Mammary epithelial cell (primary cell): ENCODE measurements at places on chromosomes 4 and X. TPM values are rescaled to one million over a fixed set of nuclear protein-coding genes. Genes with fewer than 3 reads are reported as not detected.

Gene ELOVL6
- total RNA-seq, result 24.9 and 49.0 TPM in 2 replicates

Gene PDE5A
- total RNA-seq, result 4.3 and 5.3 TPM in 2 replicates

- no peak for DNase-seq
Measured at GRCh38 chrX:9257718-9258420, 207.0 kb upstream of the TBL1X start.

- DNase-seq, result no peak
Measured at GRCh38 chr4:150681063-150681462, 99.1 kb downstream of the MAB21L2 start.

DNA sequence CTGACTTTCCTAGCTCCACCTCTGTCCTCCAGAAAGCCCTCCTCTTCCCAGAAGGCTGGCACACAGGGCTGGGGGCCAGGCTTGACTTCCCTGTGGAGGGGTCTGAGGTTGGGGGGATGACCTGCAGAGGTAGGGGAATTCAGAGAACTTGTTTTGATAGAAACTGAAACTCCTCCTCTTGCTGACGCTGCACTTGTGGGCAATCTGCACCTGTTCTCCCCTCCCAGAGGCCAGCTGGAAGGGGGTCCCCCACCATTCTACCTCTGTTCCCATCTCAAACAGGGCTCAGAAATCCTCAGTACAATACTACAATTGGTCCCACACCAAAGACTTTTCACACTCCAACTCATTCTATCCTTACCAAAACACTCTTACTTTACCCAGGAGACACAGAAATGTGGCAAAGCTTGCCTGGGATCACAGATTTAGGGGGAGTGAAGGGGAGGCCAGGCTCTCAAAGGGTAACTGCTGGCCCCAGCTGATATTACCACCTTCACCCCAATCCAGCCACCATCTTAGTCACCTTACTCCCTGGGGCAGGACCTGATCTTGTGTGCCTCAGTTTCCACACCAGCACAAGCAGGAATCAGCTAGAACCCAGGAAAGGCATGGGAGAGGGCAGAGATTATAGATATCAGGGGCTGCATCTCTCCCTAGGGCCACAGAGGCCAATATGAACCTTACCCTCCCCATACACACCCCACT, 18.5 kb downstream of the OTUD5 start:
- DNase-seq, result no peak
